Karpas-422 (cell line): ENCODE measurements at places on chromosomes 1 and 21. TPM values are rescaled to one million over a fixed set of nuclear protein-coding genes. Genes with fewer than 3 reads are reported as not detected.

The KCNK2 gene
- not detected in 2 replicates for total RNA-seq

The GJB5 gene
- not detected in 2 replicates for total RNA-seq

The RGS7 gene
- total RNA-seq: not detected in 2 replicates

The CR1L gene
- total RNA-seq: not detected in 2 replicates

The TIE1 gene
- not detected in 2 replicates for total RNA-seq

The NR1I3 gene
- total RNA-seq: not detected in 2 replicates

The LCE3E gene
- not detected in 2 replicates for total RNA-seq

The ATP5IF1 gene
- 248 and 524 TPM in 2 replicates for total RNA-seq

The KCNA3 gene
- total RNA-seq: not detected in 2 replicates

The CFAP45 gene
- total RNA-seq: 1.2 TPM in 1 of 2 replicates, not detected in the other

The PLEKHM2 gene
- 41.8 and 60.5 TPM in 2 replicates for total RNA-seq

The TRNP1 gene
- total RNA-seq: not detected in 2 replicates

The GFI1 gene
- total RNA-seq: 10.2 and 10.8 TPM in 2 replicates

The FLG2 gene
- not detected in 2 replicates for total RNA-seq

The CFHR5 gene
- not detected in 2 replicates for total RNA-seq

The PRRX1 gene
- not detected in 2 replicates for total RNA-seq

The SLC9A1 gene
- total RNA-seq: 35.3 and 48.6 TPM in 2 replicates

The TMEM125 gene
- not detected in 2 replicates for total RNA-seq

The ERVH48-1 gene
- total RNA-seq: not detected in 2 replicates

The FBXO2 gene
- not detected in 2 replicates for total RNA-seq

The PIK3CD gene
- 30.5 and 43.5 TPM in 2 replicates for total RNA-seq

The LAD1 gene
- 0.76 and 1.2 TPM in 2 replicates for total RNA-seq

The SERPINC1 gene
- total RNA-seq: 0.26 TPM in 1 of 2 replicates, not detected in the other

The PLPP3 gene
- total RNA-seq: 4.4 and 11.3 TPM in 2 replicates

The PPCS gene
- total RNA-seq: 82.1 and 100 TPM in 2 replicates

The HCN3 gene
- total RNA-seq: 5.9 and 6.3 TPM in 2 replicates

The MCOLN2 gene
- 52.4 and 56.1 TPM in 2 replicates for total RNA-seq

The PLA2G2A gene
- total RNA-seq: not detected in 2 replicates

The EFNA3 gene
- total RNA-seq: 12.2 and 15.7 TPM in 2 replicates

The TLR5 gene
- total RNA-seq: not detected in 2 replicates

The FMOD gene
- 2.2 and 3.6 TPM in 2 replicates for total RNA-seq

The NFYC gene
- 52.4 and 62.6 TPM in 2 replicates for total RNA-seq

The C1orf115 gene
- 0.11 TPM in 1 of 2 replicates, not detected in the other for total RNA-seq

The SLFNL1 gene
- 0.89 and 1.5 TPM in 2 replicates for total RNA-seq

The PEAR1 gene
- 0.22 TPM in 1 of 2 replicates, not detected in the other for total RNA-seq

The VANGL2 gene
- total RNA-seq: 0.07 TPM in 1 of 2 replicates, not detected in the other

The CHI3L2 gene
- total RNA-seq: not detected in 2 replicates

The HSD11B1 gene
- total RNA-seq: not detected in 2 replicates

The MX1 gene
- total RNA-seq: 90.0 and 108 TPM in 2 replicates

The ACTRT2 gene
- total RNA-seq: not detected in 2 replicates

The KIAA0040 gene
- 48.5 and 86.6 TPM in 2 replicates for total RNA-seq

The DCST1 gene
- total RNA-seq: not detected in 2 replicates

The GPR3 gene
- total RNA-seq: 3.6 and 3.7 TPM in 2 replicates

The SPRR5 gene
- not detected in 2 replicates for total RNA-seq

The CCDC181 gene
- total RNA-seq: not detected in 2 replicates

The CDKN2C gene
- 16.8 and 18.5 TPM in 2 replicates for total RNA-seq

The CENPF gene
- 44.0 and 54.1 TPM in 2 replicates for total RNA-seq
